ENCODE measurements at places on chromosomes 12 and 14.

DNA sequence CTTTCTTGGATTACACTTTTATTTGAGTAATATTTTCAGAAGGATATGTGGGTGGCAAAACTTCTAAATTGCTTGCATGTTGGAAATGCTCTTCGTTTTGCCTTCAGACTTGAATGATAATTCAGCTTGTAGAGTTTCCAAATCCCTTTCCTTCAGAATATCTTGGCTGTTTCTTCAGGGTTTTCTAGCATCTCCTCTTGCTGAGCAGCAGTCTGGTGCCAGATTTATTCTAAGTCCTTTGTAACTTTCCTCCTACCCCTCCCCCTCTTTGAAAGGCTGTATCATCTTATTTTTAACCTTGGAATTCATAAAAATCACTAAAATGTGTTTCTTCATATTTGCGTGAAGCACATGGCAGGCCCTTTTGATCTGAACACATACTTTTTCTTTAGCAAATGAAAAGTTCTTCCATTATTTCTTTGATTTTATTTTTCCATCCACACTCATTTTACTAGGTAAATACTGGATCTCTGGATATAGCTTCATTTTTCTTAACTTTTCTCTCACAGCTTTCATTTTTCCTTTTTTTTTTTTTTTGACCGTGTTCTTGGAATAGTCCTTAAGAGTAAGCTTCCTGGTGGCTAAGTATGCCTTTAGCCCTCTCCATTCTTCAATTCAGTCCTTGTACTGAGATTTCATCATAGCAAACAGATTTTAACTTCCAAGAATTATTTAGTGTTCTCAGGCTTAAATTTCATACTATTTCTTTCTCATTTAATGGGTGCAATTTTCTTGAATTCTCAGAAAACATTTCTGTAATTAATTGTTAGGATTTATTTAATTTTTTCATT lies 102.0 kb downstream of the SLC38A4 start:
- DNase-seq = no peak

DNA sequence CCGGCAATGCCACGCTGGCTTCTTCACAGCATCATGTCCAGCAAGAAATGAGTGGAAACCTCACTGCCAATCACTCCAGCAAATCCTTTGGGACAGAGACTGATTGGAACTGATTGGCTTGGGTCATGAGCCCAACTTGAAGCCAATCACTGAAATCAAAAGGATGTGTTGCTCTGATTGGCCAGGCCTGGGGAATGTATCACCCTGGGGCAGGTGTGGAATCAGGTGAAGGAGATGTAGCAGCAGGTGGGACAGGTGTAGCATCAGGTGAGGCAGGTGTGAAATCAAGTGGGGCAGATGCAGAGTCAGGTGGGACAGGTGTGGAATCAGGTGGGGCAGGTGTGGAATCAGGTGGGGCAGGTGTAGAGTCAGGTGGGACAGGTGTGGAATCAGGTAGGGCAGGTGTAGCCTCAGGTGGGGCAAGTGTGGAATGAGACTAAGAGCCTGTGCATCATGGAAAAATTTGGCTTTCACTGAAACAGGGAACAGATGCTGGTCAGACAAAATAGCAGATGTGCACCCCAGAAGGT lies 206.4 kb downstream of the SLC15A4 start:
- no peak for DNase-seq

DNA sequence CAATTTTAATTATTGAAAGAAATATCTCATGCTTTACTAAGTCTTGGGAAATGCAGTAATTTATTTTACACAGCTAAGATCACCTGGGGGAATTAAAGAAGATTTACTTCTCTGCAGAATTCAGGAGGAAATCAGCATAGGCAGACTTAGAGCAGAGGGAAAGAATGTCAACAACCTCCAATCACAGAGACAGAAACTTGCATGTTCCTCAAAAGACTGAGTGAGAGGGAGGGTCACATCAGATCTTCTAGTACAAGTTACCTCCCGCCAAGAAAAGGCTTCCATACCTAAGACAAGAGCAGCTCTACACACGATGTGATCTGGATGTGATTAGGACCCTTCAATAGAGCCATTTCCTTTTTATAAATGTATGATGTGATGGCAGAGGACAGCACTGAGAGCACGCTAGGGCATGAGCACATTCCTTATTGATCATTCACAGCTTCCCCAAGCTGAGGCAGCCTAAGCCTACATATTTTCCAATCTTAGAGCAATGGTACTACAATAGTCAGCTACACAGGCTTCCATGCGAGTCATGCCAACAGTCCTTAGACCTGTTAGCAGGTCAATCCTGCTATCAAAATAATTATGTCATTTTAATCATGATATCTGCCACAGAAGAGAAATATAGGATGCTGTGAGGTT lies 403.3 kb downstream of the ETNK1 start:
- DNase-seq = no peak

DNA sequence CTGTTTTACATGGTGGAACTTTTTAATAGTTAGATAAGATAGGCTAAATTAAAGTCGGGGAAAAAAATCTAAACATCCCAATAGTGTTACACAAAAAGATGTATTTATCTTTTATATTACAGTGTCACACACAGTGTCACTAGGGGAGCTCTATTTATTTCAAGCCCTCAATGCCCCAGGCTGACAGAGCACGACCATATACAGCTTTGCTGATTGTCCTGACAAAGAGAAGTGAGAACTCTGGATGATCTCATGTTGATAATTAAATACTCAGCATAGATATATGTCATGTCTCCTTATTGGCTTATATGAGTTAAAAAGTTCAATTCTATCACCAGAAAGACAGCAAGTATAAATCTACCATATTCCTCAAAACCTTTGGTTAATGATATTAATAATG lies 594.3 kb downstream of the LRFN5 start:
- no peak for DNase-seq

GRCh38 chr14:38737686-38738407 lies 365.2 kb downstream of the SEC23A start:
- DNase-seq = no peak

DNA sequence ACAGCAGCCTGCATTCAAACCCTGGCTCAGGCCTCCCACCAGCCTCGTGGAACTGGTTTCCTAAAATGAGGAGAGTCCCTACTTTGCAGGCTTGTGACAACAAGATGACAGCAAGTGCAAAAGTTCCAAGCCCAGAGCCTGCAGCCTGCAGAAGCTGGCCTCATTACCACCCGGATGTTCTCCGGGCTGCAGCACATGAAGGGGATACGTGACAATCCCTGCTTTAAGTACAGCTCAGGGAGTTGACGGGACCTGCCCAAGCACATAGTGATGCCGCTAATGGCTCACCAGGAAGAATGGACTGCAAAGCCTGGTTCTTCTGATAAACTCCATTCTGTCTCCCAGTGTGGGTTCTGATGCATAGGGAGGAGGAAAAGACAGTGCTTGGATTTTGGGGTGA lies 15.0 kb downstream of the SSH1 start:
- no peak for DNase-seq

DNA sequence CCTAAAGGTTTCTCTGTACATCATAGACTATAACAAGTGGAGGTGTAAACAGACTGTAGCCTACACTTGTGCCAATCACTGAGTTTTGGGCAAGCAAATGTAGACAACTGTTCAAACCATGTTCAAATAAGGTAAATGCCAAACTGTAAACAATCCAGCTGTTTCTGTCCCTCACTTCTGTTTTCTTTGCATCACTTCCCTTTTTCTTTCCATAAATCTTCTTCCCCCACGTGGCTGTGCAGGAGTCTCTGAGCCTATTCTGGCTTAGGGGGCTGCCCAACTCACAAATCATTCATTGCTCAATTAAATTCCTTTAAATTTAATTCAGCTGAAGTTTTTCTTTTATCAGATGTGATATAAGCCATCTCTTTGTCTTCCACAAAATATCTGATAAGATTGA lies 65.1 kb upstream of the CPM start:
- DNase-seq = no peak

GRCh38 chr12:113948151-113948914 lies 17.8 kb downstream of the RBM19 start:
- DNase-seq = no peak

- no peak for DNase-seq
These were observed 6.4 kb upstream of the PTMS start for GRCh38 chr12:6759741-6760140.

DNA sequence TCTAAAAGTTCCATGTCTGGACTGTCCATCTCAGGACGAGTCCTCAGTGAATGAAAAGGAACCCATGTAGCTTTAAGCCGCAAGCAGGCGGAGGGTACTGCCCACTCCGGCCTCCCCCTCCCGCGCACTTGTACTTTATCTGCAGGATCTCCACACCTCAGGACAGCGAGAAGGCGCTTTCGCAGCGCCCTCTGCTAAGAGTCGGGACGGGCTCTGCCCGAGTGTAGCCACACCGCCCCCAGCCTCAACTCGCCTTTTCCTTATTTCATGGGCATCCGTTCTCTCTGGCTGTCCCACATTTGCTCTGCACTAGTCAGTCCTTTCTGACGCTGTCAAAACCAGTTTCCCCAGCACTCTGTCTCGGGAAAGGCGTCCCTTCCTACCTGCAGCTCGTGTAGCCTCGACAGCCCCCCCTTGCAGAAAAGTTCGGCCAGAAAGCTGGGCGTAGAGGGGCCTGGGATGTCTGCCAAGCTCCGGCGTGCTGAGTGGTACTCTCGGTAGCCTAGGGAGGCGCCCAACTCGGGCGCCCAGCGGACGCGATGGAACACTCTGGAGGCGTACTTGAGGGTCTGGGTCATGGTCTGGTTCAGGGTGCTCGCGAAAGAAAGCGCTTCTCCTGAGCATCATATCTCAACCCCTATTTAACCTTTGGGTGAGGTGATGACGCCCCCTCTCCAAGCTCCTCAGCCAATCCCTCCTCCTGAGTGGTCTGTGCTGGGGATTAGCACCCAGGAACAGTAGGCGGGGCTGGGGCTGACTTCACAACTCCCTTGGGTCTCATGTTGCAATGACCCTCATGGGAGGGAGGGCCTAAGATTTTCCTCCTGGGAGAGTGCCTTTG lies at the start of gene CYP27B1:
TSS of gene CYP27B1 (minus strand) at position 615 of the 841 bp plus-strand sequence. CDS start at position 578, 37 bp downstream.
- no peak for DNase-seq

- DNase-seq = no peak
These were observed 30.3 kb downstream of the MIS18BP1 start for GRCh38 chr14:45222485-45223262.

- DNase-seq = no peak
These were observed 192.8 kb upstream of the AMIGO2 start for GRCh38 chr12:47272412-47273190.

DNA sequence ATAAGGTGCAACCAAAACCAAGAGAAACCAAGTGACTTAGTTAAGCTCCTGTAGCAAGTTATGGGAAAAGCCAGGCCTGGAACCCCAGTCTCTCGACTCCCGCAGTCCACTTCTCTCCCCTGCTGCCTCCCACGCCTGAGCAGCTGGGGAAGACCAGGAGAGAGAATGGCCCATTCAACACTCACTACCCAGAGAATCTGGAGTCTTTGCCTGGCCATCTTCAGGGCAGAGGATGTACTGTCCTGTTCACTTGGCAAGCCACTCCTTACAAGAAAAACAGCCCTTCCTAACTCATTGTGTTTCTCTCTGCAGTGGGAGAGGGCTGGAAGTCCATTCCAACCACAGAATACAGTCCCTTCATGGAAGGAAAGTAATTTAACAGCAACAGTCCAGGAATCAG lies 1.8 kb downstream of the PITPNM2 start:
- DNase-seq = no peak

GRCh38 chr12:12008232-12008850 lies 62.4 kb upstream of the BCL2L14 start:
- DNase-seq = no peak

DNA sequence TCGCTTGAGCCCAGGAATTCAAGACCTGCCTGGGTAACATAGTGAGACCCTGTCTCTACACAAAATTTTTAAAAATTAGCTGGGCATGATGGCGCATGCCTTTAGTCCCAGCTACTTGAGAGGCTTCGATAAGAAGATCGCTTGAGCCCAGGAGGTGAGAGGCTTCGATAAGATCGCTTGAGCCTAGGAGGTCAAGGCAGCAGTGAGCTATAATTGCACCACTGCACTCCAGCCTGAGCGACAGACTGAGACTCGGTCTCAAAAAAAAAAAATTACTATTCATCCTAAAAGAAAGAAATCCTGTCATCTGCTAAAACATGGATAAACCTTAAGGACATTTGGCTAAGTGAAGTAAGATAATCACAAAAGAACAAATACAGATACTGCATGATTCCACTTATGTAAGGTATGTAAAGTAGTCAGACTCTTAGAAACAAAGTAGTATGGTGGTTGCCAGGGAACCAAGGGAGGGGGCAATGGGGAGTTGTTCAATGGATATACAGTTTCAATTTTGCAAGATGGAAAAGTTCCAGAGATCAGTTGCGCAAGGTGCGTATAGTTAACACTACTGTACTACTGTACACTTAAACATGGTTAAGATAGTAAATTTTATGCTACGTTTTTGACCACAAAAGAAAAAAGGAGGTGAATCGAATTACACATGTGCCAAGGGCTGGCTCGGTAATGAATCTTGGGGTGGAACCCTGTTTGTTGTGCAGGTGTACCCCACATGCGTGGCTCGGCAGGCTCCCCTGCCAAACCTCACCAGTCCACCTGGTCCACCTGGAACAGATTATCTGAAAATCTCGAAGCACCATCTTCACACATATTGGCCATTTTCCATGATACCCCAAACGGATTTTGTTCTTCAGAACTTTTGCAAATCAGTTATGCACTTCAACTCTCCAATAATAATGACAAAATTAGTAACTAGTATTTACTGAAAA lies 18.3 kb upstream of the ATP2A2 start:
- DNase-seq = no peak

DNA sequence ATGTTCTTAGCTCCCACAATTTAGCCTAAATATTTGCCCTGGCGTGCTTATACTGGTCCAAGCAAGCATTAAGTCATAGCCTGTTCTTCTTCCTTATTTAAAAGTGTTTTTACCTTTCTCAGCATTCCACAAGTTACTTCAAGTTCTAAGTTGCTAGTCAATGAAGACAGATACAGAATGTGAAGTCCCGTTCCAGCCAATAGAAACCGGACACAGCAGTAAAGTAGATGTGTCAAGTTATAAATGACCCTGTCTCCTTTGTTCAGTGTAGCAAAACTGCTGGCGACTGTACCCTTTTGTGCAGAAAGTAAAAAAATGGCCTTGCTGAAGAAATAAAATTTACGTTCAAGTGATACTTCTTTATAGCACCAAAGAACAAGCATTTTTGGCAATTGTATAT lies 3.9 kb downstream of the SNAPC1 start:
- no peak for DNase-seq

DNA sequence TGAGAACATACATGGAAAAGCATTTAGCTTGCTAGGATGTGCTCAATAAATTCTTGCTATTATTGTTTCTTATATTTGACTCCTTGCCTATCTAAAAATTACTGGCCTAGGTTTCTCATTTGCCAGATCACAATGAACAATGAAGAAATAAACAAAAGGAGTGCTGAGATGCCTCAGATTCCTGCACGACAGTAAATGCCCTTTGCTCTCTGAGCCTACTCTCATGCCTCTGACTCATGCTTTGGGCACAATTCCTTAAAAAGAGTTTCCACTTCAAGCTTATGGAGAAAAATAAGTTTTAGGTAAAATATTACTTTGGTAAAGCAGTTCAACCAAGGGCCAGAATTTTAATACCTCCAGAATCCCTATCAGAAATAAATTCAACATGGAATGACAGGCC lies 30.9 kb downstream of the GRIN2B start:
- no peak for DNase-seq

Measured in progenitor cell of endocrine pancreas (in vitro differentiated cells).